ENCODE measurements at places on chromosomes 5 and 9.

- no peak for DNase-seq
Observed at GRCh38 chr5:10645146-10645545, 81.3 kb downstream of the ANKRD33B start.

GRCh38 chr9:126203313-126203712 is 123.3 kb upstream of the MVB12B start:
- no peak for DNase-seq

- no peak for DNase-seq
Observed at GRCh38 chr9:135559606-135560005, 1.9 kb upstream of the PAEP start.

DNA sequence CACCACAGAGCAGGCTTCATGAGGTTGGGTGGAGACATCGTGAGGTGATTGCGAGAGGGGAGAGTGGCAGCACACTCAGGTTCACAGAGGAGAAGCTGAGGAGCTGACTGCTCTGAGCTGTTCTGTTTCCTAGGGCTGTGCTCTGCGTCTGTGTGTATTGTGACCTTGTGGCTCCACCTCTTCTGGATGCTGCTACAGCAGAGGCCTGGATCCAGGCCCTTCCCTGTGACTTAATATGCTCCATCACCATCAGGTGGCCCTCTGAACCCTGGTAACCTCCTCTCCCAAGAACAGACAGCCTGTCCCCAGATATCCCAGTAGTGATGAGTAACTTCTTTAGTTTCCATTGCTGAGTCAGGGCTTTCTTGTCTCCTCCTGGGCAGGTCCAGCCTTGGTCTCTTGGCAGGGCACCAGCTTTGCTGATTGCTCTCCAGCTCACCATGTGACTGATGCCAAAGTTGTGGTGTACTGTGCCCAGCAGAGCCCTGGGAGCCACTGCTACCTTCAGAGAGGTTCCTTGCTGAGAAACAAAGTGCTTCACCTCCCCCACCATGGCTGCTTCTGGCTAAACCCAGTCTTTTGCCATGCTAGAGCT is 212.8 kb upstream of the CHD1 start:
- no peak for DNase-seq

DNA sequence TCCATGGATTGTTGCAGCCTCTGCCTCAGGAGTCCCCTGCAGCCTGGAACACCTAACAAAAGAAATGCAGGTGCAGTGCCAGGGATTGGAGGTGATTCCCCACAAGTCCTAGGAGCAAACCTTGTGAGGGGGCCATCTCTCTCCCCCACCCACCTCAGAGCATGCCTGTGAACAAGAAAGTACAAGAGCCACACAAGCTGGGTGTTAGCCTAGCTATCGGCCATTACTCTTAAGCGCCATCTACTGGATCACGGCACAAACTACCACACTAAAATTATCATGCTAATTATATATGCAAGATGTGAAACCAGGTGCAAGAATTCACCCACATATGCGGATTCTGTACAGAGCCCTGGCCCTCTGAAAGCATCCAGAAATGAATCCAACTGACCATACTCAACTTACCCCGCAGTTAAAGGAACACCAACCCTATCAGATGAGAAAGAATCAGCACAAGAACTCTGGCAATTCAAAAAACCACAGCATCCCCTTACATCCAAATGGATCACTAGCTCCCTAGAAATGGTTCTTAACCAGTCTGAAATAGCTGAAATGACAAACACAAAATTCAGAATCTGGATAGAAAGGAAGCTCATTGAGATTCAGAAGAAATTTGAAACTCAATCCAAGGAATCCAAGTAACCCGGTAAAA is 16.5 kb upstream of the PRSS3 start:
- peak; percentile 44 for DNase-seq

DNA sequence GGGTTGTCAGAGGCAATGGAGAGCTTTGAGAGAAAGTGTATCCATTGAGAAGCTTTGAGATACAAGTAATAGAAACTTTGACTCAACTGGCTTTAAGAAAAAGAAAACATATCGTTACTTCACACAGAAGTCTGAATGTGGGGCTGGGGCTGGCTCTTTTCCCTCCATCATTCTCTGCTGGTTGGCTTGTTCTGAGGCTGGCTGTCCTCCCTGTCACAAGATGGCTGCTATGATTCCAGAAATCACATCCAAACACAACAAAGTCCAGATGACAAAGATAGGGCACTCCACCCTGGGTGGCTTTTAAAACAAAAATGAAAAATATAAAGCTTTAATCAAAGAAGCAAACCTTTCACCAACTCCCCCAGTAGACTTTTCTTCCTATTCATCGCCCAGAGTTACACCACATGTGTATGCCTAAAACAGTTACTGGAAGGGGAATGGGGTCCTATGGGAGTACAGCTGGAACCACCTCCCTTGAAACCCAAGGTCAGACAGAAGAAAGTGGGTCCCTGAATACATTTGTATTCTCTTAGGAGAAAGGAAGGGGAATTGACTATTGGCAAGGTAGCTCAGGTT is 284.3 kb downstream of the GAS1 start:
- no peak for DNase-seq

DNA sequence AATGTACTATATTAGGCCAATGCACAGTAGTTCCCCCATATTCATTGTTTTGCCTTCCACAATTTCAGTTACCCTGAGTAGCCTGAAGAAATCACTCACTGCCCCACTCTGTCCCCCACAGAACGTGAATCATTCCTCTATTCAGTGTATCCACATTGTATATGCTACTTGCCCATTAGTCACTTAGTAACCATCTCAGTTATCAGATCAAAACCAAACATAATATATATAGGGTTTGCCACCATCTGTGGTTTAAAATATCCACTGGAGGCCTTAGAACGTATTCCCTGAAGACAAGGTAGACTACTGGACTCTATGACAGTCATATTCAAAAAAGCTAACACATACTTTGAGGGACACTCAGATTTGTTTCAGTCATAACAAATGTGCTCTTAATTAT is 465.7 kb upstream of the RGMB start:
- DNase-seq = no peak

DNA sequence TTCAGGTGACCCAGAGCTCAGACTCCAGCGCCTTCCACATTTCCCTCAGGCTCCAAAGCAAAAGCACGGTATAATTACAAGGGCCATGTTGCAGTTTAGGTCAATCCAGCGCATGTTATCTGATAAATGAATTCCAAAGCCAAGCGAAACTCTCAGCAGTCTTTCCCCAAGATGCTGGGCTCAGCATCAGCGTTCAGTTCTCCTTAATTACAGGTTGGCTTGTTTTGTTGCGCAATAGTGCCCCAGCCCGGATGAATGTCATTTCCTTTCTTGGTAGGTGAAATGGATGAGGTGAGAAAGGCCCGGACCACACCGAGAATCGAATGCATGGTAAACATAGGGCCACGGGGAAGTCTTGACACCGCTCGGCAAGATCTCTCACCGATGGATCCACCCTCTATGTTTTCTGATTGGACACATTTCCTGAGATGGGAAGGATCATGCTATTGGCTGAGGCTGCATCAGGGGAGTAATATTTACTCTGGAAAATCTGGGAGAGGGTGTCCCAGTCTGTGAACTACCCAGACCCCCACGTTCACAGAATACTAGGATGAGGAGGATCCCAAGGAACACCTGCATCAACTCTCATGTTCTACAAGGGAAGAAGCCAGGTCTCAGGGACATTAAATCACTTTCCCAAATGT is 221.2 kb upstream of the ANKRD55 start:
- DNase-seq = peak; percentile 19

DNA sequence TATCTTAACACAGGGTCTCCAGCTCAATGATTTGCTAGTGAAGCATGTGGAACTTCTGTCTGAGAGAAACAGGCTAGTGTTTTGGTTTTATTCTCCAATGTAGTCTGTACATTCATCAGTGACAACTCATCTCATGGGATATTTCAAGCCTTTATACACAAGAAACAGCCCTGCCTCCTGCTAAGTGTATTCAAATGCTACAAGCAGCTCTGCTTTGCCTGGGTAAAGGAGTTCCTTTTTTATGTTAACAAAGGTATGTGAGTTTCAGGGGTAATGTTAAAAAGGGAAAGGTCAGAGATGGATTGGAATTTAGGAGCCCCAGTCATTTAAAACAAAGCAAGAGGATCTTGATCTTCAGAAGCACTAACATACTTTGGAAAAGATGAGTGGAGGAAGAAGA is 498.7 kb downstream of the ISL1 start:
- no peak for DNase-seq

- no peak for DNase-seq
Observed at GRCh38 chr9:126170286-126170823, 156.3 kb upstream of the MVB12B start.

GRCh38 chr5:24208686-24209106 is 436.1 kb downstream of the CDH10 start:
- DNase-seq = no peak

GRCh38 chr5:25181249-25181648 is 536.5 kb upstream of the CDH10 start:
- DNase-seq = no peak
